NCI-H1092 treated with DMSO at 0.1 percent for 48 hours (cell line): ENCODE measurements at places on chromosomes 2 and 18.

GRCh38 chr2:15642815-15643500 lies 51.3 kb downstream of the DDX1 start:
- DNase-seq: no peak

DNA sequence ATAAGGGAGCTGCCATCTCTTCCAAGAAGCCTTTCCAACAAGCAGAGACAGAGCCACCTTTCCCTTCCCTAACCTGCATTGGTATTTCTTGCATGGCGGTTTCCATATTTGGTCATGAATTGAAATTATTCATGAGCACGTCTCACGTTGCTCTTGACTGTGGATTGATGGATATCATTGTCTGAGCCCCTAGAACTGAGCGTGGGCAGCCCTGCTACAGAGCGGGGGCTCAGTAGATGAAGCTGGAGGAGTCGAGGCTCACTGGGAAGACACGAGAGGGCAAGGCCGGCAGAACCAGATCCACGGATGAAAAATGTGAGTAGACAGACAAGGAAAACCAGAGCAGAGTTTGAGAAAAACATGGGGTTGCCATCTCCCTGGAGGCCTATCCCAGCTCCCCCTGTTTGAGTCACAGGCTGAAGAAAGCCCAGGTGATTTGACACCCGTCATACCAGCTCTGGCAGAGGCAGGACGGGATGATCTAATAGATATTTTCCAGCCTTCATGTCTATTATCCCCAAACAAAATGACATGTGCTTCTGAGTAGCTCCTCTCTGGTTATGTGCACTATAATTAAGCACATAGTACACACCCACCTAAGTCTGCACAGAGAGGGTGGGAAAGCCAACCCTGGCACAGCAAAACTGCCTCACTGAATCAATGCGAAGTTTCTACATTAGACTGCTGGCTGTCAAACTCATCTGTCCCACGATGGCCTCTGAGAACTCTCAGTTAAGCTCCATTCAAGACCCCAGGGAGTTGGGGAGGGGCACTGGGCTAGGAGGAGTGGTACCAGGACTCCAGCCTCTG lies 363.5 kb upstream of the KLHL29 start:
- DNase-seq: no peak

- DNase-seq: no peak
These were observed 37.3 kb upstream of the GRP start for GRCh38 chr18:59182673-59183072.

GRCh38 chr2:118832791-118833715 lies 14.4 kb downstream of the EN1 start:
- DNase-seq: no peak

- DNase-seq: peak; percentile 47
These were observed 1027.2 kb upstream of the ACVR2A start for GRCh38 chr2:146817613-146818012.

DNA sequence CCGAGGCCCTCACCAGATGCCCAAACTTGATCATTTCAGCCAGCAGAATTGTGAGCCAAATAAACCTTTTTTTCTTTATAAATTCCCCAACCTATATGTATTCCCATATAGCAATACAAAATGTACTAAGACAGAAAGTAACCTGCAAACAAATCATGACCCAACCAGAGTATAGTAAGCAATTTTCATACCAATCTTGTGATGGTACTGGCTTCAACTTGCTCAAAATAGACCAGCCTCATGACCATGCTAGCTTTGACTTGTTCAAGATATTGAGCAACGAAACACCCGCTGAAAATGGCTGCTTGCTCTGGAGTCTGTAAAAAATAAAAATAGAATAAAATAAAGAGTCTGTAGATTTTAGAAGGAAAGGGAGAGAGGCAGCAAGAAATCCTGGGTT lies 97.6 kb downstream of the C1D start:
- DNase-seq: no peak

DNA sequence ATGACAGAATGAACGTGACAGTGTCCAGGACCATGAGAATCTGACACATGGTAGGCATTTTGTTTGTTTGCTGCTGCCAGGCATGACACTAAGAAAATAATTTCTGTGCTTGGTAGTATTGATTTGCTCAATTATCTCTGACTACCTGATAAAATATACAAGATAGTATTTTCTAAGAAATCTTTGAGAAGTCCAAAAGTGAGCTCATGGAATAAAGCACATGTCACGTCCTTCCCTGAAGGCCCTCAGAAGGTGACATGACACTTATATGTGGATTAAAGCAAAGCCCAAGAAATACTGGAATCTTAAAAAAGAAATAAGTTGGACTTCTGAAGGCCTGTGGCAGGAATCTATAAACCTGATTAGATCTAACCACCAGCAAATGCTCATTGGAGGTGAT lies 3.8 kb upstream of the TTN start:
- no peak for DNase-seq

DNA sequence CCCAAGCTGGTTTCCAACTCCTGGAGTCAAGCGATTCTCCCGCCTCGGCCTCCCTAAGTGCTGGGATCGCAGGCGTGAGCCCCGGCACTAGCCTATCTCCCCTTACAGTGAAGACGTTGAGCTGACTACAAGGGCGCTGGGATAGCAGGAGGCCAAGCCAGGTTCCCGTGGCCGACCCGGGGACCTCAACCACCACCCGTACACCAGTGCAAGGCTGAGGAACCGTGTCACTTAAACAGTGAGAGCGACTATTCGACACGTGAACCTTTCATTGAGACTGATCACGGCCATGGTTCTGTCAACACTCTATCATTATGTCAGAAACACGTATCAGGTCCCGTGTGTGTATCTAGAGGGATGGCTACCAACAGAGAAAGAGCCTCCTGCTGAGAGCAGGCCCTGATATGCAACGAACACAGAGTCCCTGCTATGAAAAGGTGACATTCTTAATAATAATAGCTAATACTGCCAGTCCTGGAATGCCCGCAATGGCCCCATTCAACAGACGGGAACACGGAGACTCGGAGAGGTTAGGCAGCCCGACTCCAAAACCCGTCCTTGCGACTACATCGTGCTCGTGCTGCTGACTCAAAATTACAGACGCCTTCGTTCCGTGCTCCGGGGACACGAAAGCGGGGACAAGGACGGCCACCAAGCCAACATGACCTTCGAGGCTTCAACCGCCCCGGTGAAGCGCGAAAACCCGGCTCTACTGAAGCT lies 833 bp downstream of the AFG3L2 start:
- no peak for DNase-seq

DNA sequence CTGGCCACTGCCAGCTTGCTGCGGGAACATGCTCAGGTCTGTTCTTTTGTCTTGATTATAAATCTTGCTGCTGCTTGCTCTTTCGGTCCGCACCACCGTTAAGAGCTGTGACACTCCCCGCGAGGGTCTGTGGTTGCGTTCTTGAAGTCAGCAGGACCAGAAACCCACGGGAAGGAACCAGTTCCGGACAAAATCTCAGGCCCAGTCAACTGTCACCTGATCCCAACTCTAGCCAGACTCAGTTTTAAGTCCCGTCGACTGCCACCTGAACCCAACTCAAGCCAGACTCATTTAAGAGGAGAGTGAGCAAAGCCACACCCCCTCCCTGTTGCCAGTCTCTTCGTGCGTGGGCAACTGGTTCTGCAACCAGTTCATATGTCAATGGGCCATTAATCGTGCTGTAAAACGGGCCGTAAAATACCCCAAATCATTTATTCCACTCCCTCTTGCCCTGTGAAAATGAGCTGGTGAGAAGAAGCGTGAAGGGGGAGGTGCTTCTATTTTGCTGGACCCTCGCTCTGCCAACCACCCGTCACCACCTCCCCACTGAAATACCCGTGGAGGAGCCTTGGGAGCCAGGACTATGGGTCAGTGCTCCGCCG lies 224.3 kb downstream of the NDUFA10 start:
- no peak for DNase-seq

DNA sequence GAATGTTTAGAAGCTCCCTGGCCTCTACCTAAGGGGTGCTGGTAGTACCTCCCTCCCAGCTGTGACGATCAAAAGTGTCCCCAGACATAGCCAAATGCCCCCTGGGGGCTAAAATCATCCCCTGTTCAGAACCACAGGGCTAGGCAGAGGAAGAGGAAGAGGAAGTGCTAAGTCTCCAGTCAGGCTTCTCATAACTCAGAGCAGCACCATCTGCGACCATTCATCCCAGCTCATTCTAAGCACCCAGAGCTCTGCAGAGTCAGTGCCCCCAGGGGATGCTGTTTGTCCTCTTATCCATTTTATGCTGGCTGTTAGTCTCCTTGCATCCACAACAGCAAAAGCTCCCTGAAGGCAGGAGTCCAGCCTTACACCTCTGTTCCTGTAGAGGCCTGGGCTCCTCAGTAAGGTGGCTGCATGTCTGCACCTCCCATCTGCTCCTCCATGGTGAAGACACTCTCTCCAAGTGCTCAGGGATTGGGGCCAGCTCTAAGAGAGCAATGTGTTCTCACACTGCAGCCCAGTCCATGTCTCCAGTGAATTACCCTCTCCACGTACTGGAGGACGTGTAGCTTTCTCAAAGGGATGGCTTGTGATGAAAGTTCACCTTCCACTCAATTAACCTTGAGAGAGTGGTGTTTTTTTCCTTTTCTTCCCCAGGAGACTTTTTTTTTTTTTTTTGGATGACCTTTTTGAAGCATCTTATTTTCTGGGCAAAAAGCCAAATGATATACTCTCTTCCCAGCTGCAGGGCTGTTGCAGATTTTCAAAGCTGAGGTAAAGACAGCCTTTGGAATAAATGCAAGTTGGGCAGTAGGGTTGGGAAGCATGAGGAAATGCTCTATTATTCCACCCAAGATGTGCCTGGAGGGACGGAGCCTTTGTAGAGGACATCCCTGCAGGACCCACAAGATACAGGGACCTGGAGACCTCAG lies 158.9 kb upstream of the SLC14A2 start:
- DNase-seq: peak; percentile 91

GRCh38 chr2:226831266-226831665 lies 4.6 kb upstream of the RHBDD1 start:
- DNase-seq: no peak

- DNase-seq: no peak
These were observed 74.0 kb upstream of the SEC11C start for GRCh38 chr18:59065684-59066083.

DNA sequence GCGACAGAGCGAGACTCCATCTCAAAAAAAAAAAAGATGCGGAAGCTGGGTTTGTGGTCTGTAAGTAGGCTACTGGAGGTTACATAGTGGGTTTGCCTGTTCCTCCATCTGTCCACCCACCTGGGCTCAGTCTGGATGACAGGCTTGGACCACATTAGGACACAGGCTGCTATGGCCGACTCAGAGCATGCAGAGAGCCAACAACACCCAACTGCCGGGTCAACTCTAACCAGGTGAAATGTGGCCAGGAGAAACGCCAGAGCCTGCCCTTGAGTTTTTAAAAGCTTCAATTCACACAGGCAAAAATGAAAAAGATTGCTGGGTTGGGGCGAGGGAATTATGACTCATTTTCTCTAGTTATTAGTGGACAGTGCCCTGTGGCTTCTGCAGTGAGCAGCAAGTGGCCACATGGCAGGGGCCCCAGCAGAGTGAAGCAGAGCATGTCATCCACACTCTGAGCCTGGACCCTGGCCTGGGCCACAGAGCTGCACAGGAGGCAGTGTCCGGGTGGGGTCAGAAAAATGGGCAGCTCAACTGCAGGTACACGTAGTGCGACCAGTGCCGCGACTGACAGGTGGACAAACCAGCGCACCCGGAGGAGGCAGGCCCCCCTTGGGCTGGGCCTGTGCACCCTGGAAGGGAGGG lies 67.4 kb downstream of the BIN1 start:
- no peak for DNase-seq

GRCh38 chr2:230335461-230335863 lies 8.5 kb downstream of the SP140L start:
- DNase-seq: no peak

GRCh38 chr2:199279146-199279545 lies 178.6 kb downstream of the SATB2 start:
- DNase-seq: no peak

DNA sequence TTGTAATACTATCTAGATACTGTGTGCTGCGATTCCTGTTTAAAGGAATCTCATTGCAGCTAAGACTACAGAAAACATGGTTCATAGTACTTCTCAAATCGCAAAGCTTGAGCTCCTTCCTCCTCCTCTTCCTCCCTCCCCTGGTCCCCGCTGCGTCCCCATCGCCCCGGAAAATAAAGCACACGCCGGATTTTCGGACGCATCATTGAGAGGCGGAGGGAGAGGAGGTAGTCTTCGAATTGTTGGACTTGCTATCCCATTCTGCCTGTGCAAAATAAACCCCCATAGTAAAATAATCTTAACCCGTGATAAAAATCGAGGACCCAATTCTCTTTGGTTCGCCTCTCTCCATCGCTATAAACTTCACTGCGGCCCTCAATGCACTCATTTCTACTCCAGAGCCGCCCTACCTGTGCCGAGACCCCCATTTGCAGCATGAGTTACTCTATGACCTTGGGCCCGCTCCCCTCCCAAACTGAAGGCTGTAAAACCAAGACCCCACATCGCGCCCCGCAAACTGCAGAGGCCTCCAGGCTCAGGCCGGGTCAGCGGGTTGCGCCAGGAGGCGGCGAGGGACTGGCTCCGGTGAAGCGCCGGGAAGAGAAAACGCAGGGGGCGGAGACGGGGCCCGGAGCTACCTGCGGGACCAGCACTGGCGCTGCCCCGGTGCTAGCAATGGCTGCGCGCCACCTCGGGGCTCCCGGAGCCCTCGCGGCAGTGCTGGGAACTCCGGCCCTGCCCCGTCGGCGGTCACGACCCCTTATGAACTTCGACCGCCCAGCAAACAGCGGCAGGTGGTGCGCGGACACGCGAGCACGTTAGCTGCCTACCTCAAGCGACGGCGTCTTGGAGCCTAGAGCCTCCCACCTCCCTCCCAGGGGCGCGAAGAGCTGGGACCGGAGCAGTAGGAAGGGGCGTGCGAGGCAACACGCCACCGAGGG lies 649 bp downstream of the ESCO1 start:
- peak; percentile 82 for DNase-seq

DNA sequence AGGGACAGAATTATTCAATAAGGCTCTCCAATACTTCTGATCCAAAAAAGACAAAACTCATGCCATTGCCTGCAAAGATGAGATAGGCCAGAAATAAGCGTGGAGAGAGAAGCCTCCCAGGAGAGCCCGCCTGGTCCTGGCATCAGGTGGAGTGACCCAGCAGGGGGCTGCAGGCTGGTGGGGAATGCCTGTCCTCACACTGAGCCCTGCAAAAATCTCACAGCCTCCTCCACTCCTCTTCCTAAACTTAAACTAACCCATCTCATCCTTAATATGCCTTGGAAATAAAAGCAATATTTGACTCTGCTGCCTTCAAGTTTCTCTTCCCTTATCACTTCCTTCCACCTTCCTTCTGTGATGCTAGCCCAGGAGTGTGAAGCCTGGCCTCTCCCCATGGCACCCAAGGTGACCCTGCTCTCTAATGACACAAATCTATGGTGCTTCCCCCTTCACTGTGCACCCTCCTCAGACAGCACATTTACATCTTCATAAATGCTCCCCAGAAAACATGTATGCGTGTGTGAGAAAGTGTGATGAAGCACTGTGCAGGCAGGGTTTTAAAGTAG lies 218.4 kb downstream of the ANAPC1 start:
- no peak for DNase-seq

GRCh38 chr2:178428396-178428806 lies 22.6 kb downstream of the PRKRA start:
- DNase-seq: no peak

GRCh38 chr2:134305109-134305491 lies 51.2 kb downstream of the MGAT5 start:
- DNase-seq: no peak
